ENCODE measurements at places on chromosomes 12 and 14. TPM values are rescaled to one million over a fixed set of nuclear protein-coding genes. Genes with fewer than 3 reads are reported as not detected.

DNA sequence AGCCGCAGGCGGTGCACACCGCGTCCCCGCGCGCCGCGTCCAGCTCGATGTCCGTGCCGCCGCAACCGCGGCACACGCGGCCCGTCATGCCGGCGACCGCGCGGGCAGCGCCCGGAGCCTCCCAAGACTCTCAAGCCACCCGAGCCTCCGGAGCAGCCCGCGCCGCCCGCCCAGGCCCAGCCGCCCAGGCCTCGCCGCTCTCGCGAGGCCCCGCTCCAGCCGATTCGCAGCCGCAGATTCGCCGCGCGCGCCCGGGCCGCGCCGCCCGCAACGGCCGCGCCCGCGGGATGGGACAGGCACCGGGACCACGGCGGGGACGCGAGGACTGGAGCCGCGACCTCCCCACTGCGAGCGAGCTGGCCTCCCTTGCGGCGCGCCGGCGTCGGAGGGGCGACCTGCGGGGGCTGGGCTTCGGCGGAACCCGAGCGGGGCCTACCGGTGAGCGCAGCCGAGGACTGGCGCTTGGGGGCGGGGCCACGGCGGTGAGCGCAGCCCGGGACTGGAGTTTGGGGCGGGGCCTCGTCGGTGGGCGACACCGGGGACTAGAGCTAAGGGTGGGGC is at the start of gene BRF1:
Gene BRF1 (minus strand): TSS at position 460 of the 561 bp plus-strand sequence. CDS start 372 bp downstream, at position 88.
- peaks cover 2% of the 10 kb centered on the region for H3K4me1 ChIP-seq
- peak within 1 kb of the TSS; percentile 70 for H3K4me3 ChIP-seq
- H3K36me3 ChIP-seq, result no peaks in the 10 kb centered on the region
- peak; percentile 88 for DNase-seq
- H3K27me3 ChIP-seq, result no peaks in the 10 kb centered on the region

DNA sequence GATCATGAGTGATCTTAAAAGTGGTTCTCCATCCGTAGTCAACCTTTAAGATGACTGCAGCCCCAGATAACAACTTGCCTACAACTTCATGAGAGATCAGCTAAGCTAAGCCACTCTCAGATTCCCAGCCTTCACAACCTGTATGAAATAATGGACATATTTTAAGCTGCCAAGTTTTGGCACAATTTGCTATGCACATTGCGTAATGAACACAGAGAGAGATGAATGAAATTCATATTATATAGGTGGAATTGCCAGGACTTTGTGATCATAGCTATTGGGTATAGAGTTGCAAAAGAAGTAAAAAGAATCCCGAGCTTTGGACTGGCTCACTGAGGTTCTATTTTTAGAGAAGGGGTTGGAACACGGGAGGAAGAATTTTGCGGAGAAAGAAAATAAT is 59.1 kb upstream of the EGLN3 start:
- no peak overlapping the region for H3K4me3 ChIP-seq
- no peaks in the 10 kb centered on the region for H3K36me3 ChIP-seq
- DNase-seq, result no peak
- H3K27me3 ChIP-seq, result no peaks in the 10 kb centered on the region

GRCh38 chr12:76247026-76247646 is 101.1 kb downstream of the BBS10 start:
- H3K27me3 ChIP-seq, result no peaks in the 10 kb centered on the region
- no peaks in the 10 kb centered on the region for H3K36me3 ChIP-seq
- H3K27ac ChIP-seq, result no peak overlapping the region
- no peak overlapping the region for H3K4me3 ChIP-seq
- peak; percentile 43 for DNase-seq
- H3K4me1 ChIP-seq, result peaks cover 3% of the 10 kb centered on the region

GRCh38 chr12:7844116-7844515 is 28.6 kb downstream of the SLC2A14 start:
- H3K36me3 ChIP-seq, result no peaks in the 10 kb centered on the region
- no peak for DNase-seq
- H3K4me3 ChIP-seq, result no peak overlapping the region
- H3K27ac ChIP-seq, result no peak overlapping the region
- no peaks in the 10 kb centered on the region for H3K4me1 ChIP-seq
- no peaks in the 10 kb centered on the region for H3K27me3 ChIP-seq

- no peaks in the 10 kb centered on the region for H3K36me3 ChIP-seq
- DNase-seq, result no peak
- H3K4me1 ChIP-seq, result no peaks in the 10 kb centered on the region
Observed at GRCh38 chr12:130491421-130492357, 154.0 kb downstream of the PIWIL1 start.

- H3K4me1 ChIP-seq, result peaks cover 12% of the 10 kb centered on the region
- H3K4me3 ChIP-seq, result no peak overlapping the region
- H3K36me3 ChIP-seq, result no peaks in the 10 kb centered on the region
- no peaks in the 10 kb centered on the region for H3K27me3 ChIP-seq
Observed at GRCh38 chr12:47274760-47275159, 195.0 kb upstream of the AMIGO2 start.

DNA sequence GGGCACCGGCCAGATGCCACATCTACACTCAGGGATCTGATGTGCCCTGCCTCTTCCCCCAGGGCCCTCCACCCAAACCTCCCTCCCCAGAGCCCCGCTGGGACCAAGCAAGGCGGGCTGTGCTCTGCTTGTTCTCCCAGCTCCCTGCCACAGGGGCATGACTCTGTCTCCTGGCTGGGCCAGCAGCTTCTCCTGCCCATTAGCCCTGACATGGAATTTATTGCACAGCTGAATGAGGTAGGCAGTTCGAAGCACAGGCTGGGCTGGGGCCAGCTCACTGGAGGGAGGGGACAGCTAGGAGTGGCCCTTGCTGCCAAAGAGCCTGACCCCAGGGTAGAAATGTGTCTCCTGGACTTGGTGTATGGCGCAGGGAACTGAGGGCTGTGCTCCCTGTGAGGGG is 42.4 kb downstream of the ARL6IP4 start:
- DNase-seq, result no peak
- no peak overlapping the region for H3K27ac ChIP-seq
- no peaks in the 10 kb centered on the region for H3K36me3 ChIP-seq
- peaks cover 6% of the 10 kb centered on the region for H3K4me1 ChIP-seq
- H3K27me3 ChIP-seq, result no peaks in the 10 kb centered on the region

DNA sequence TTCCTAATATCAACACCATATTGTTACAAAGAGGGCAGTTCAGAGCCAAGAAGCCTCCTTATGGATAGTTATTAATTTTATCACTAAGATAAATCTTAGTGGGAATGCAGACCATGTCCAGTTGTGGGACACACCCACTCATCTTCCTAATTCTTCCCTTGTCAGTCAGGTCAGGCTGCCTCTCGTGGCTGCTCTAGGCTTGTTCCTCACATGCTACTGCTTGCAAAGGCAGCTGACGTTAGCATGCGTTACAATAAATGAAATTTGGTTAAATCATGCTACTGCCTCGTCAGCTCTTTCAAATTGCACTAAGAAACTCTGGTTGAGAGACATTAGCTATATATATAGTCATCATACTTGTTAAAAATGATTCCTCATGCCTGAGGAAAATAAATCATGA is 108.4 kb downstream of the CAND1 start:
- no peaks in the 10 kb centered on the region for H3K27me3 ChIP-seq
- no peaks in the 10 kb centered on the region for H3K36me3 ChIP-seq
- no peaks in the 10 kb centered on the region for H3K4me1 ChIP-seq
- no peak overlapping the region for H3K4me3 ChIP-seq
- DNase-seq, result no peak

DNA sequence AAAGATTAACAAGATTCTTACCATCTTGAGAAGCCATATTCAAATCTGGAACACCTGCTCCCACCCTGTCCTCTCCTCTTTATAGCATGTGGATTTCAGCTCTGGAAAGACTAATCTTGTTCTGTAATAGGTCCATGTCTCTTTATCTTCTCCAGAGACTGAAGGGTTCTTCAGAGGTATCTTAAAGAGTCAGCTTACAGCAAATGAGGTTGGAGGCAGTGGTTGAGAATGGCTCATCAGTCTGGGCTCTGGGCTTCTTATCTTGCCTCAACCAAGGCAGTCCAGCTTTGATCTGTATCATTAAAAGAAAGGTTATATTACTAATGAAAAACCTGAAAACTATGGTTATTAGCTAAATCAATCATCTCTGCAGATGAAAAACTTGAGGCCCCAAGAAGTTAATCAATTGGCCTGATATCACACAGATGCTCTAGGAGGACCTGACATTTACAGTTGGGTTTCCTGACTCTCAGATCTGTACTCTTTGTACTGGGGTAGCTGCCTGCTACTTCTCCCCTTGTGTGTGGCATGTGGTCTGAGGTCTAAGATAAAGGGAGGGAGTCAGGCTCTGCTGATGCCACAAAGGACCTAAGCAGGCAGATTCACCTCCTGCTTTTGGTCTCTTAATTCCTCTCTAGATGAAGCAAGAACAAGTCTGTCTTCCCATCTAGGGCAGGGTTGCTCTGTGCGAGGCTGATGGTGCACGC is 1.7 kb upstream of the AKAP6 start:
- H3K4me1 ChIP-seq, result no peaks in the 10 kb centered on the region
- no peaks in the 10 kb centered on the region for H3K36me3 ChIP-seq
- no peak overlapping the region for H3K27ac ChIP-seq
- DNase-seq, result no peak

DNA sequence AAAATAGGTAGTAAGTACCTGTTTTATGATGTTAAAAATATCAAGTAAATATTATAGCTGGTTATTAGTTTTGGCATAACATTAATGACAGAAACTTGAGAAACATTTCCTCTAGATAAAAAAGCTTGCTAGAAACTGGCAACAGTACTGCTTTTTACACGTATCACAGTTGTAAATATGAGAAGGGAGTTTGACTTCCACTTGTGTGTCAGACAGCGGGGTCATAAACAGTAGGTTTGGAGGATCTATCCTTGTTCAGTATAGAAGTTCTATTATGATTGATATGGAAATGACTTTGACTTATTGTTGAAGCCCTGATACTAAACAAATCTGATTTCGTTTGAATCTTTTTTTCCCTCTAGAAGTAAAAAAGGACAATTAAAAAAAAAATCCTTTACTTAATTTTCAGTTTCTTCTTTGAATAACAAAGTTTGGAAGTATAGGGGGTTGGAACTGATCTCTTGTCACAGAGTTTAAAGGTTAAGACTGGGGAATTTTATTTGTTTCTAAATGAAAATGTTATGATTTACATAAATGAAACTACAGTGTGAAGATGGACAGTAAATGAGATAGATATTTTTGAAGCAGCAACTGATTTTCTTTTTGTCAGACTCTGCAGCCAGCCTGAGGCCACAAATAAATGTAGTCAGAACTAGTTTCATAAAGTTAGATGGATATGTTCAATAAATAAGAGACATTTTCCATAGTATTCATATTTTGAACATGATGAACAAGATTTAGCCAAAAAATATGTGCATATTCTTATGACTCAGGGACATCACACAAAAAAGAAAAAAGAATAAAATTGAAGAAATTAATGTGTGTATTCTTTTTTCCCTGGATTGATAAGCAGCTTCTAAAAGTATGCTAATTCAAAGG is 50.1 kb downstream of the WNK1 start:
- peaks cover 5% of the 10 kb centered on the region for H3K4me1 ChIP-seq
- DNase-seq, result peak; percentile 25
- H3K36me3 ChIP-seq, result no peaks in the 10 kb centered on the region
- H3K4me3 ChIP-seq, result no peak overlapping the region
- peak overlapping the region; percentile 32 for H3K27ac ChIP-seq
- no peaks in the 10 kb centered on the region for H3K27me3 ChIP-seq

DNA sequence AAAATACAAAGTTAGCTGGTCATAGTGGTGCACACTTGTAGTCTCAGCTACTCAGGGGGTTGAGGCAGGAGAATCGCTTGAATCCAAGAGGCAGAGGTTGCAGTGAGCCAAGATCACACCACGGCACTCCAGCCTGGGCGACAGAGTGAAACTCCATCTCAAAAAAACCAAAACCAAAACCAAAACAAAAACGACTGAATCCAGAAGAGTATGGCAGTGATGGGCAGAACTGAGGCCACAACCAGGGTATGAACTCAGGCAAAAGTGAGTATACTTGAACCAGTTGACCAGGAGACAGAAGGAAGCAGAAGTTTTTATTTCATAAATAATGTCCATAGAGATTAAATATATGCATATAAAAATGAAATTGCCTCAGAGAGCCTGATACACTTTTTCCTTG is 620.0 kb upstream of the SEL1L start:
- DNase-seq, result no peak
- H3K27ac ChIP-seq, result no peak overlapping the region
- no peak overlapping the region for H3K4me3 ChIP-seq
- no peaks in the 10 kb centered on the region for H3K27me3 ChIP-seq
- H3K4me1 ChIP-seq, result no peaks in the 10 kb centered on the region

GRCh38 chr14:34372786-34373185 is 89.3 kb downstream of the SPTSSA start:
- DNase-seq, result no peak
- H3K4me3 ChIP-seq, result no peak overlapping the region
- H3K27ac ChIP-seq, result no peak overlapping the region
- H3K36me3 ChIP-seq, result no peaks in the 10 kb centered on the region

DNA sequence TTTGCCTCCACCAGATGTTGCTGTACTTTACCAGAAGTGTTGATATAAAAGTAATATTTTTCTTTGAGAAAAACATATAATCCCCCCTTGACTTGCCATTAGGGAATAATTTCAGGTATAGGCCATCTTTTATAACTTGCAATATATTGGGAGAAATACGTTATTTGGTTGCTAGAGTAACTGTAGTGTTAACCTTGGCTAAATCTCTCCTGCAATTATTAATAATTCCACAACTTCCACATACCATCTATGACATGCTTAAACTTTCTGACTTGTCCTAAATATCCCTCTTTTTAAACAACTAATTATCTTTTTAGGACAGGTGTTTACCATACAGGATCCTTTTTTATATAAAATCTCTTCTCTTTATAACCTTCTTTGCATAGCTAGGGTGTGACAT is 1048.2 kb downstream of the SLC16A7 start:
- H3K27ac ChIP-seq, result no peak overlapping the region
- H3K4me3 ChIP-seq, result no peak overlapping the region
- no peak for DNase-seq
- no peaks in the 10 kb centered on the region for H3K4me1 ChIP-seq
- H3K36me3 ChIP-seq, result no peaks in the 10 kb centered on the region

- H3K27ac ChIP-seq, result no peak overlapping the region
- H3K4me3 ChIP-seq, result no peak overlapping the region
- H3K36me3 ChIP-seq, result no peaks in the 10 kb centered on the region
- DNase-seq, result no peak
Observed at GRCh38 chr12:113537751-113538087, 66.0 kb upstream of the LHX5 start.

DNA sequence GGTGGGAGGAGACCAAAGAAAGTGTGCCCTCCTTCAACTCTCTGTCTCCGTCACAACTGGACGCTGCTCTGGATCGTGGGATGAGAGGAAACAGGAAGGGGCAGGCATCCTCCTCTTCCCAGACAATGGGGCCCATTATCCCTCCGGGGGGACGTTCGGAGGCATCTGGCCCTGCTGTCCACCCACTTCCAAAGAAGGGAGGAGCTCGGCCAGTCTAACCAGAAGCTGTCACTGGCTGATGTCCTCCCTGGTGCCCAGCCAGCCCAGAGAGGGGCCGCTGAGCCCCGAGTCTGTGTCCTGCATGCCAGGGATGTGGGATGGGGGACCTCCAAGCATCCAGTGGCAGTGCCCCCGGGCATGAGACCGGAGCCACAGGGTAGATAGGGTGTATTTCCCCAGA is 39.8 kb upstream of the MEG3 start:
- no peaks in the 10 kb centered on the region for H3K36me3 ChIP-seq
- no peak overlapping the region for H3K27ac ChIP-seq
- no peaks in the 10 kb centered on the region for H3K4me1 ChIP-seq
- DNase-seq, result no peak
- peaks cover 4% of the 10 kb centered on the region for H3K27me3 ChIP-seq
- H3K4me3 ChIP-seq, result no peak overlapping the region

RASSF9 gene
- polyA plus RNA-seq, result 0.37 TPM

KRT79 gene
- polyA plus RNA-seq, result not detected

ACSM4 gene
- not detected for polyA plus RNA-seq

HCAR3 gene
- not detected for polyA plus RNA-seq

CLEC1A gene
- not detected for polyA plus RNA-seq

All from fibroblast of lung (primary cell).